ENCODE measurements at places on chromosomes 13 and 19.

DNA sequence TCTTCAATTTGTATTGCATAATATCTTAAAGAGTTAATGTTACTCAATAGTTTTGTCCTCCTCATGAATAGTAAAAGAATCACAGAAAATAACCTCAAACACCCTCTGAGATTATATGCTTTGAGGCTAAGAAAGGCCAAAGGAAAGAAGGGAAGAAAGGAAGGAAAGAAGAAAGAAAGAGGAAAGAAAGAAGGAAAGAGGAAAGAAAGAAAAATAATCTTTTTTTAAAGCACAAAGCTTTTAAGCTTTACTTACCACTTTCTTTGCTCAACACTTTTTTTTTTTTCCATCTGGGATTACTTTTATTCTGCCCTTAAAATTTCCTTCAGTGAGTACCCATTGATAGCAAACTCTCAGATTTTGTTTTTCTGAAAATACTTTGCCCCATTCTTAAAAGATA is 369.1 kb downstream of the FGF9 start:
- DNase-seq: no peak

GRCh38 chr19:47228168-47228936 is 2.6 kb downstream of the BBC3 start:
- DNase-seq: no peak

DNA sequence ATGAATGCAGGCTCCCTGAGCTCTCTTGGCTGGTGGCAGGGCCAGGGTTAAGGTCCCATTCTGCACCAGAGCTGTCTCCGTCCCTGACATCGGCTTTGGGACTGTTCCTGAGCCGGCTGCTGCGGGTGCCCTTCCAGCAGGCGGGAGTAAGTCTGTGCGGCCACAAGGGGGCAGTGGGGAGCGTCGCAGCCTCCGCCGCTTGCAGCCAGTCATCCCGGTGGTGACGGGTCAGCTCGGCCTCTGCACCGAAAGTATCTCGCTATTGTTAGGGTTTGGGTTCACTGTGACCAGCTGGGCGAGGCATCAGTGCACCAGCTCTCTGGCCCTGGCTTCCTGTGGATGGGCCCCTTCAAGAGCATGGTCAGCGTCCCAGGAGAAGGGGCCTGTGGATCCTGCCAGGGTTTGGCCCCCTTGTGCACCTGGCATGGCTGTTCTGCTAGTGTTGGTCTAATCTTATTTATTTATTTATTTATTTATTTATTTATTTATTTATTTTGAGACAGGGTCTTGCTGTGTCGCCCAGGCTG is 15.1 kb downstream of the NDUFB7 start:
- DNase-seq: no peak

DNA sequence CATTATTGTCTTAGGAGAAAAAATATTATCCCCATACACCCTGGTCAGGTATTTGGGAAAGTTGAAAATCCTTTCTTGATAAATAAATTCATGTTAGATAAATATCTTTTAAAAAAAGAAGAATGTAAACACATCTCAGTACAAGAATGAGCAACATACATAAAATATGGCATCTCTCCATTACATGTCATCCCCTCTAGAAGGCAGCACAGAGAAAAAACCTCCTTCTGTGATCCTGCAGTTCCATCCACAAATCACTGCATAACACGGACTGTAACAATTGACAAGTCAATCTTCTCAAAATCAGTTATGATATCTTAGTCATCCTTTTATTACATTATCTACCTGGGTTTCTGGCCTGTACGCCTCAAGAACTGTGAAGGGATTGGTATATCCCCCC is 683.9 kb upstream of the KLHL1 start:
- DNase-seq: no peak

GRCh38 chr19:23351806-23352205 is 43.5 kb downstream of the ZNF91 start:
- DNase-seq: no peak

DNA sequence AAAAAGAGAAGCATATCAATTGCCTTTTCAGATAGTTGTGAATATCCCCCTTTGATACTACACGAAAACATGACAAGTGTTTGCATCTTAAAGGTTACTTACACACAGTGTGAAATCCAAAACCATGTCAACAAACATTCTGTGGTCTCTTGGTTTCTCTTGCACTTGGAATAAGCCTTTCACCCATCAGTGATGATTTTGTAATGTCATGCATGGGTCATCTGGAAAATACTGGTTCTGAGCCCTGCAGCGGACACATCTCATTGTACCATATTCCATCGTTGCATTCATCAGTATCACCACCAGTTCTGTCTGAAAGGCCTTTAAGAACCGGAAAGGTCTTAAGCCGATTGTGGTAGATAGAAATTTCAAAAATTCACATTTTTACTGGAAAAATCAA is 65.4 kb upstream of the SOX1 start:
- no peak for DNase-seq

DNA sequence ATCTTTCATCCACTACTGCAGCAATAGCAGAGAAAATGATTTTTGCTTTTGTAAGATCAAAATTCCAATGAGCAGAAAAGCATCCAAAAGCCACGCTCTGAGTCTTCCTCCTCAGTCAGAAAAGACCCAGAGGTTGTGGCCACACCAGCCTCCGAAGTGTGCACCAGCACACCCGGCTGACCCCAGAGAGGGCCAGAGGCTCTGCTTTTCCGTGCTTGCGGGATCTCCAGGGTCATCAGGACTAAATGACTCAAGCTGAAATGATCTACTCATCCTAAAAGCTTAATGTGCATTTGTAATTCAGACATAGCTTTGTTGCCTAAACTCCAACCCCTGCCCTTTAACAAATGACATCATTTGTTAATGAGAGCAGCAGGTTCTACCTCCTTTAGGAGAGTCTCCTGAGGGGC is 16.5 kb downstream of the RXFP2 start:
- DNase-seq: no peak

DNA sequence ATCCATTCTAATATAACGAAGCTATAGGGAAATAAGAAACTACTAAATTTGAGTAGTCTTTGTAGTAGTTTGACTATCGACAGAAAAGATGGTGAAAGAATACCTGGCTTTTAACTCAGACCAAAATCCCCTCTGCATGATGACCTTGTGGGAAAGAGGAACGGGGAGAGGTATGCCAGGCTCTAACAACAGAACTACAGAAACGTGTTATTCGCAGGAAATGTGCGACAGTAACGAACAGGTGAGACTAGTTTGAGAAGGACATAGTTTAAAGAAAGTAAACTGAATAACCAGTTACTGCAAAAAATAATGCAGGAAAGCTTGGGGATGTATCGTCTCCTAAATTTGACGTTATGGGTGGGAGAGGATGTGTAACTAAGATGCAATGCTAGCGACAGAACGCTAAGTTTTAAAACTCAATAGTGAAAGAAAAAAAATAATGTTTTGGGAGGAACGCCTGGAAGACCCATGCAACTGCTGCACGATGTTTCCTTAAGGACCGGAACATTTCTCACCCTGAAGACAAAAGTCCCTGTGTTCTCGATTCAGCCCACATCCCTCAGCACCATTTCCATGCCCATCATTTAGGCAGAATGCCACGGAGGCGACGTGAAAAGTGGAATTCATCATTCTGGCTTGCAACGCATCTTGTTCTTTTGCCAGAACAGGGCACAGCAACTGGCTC is 1.6 kb upstream of the RAP2A start:
- DNase-seq: no peak

DNA sequence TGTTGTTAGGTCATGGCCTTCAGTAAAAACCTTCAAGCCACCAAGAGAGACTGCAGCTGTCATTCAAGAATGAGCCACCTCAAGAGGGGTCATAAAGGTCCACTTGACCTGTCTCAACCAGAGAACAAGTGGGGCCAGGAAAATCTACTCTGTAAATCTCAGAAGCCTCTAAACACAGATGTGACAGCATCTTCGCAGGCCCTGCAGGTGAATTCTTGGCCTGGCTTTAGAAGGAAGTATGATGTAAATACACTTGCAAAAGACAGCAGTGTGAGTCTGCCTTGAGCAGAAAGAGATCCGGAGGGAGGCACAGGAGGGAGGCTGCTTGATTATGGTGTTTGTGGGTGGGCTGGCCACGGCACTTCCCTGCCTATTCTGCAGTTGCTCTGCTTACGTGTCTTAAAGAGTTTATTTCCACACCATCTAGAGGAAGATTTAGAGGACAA is 1082.9 kb downstream of the UQCRFS1 start:
- no peak for DNase-seq

GRCh38 chr19:51139299-51140014 is 2.6 kb upstream of the SIGLEC7 start:
- DNase-seq: no peak

GRCh38 chr19:1168572-1169410 is 5.3 kb downstream of the SBNO2 start:
- no peak for DNase-seq

- no peak for DNase-seq
Measured at GRCh38 chr13:99626461-99627082, 125.3 kb downstream of the TM9SF2 start.

GRCh38 chr13:103289681-103290080 is 223.5 kb upstream of the SLC10A2 start:
- DNase-seq: no peak

DNA sequence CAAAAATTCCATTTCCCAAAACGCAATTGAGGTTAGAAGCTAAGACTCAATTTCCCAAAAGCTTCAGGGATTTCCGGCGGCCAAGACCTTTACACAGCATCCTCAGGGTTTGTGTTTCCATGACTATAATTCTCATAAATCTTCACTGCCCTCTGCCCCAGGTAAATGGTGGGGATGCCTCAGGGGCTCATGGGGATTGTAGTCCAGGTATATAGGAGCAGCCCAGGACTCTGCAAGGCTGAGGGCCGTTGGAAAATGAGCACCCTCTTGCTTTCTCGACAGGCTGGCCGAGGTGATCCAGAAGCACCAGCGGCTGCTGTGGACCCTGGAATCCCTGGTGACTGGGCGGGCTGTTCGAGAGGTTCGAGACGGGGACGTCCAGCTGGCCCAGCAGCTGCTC is 6.4 kb downstream of the ALDH16A1 start:
- no peak for DNase-seq

GRCh38 chr19:41694196-41694595 is 6.1 kb upstream of the CEACAM7 start:
- no peak for DNase-seq

GRCh38 chr13:23621316-23621645 is 51.1 kb downstream of the TNFRSF19 start:
- DNase-seq: no peak

DNA sequence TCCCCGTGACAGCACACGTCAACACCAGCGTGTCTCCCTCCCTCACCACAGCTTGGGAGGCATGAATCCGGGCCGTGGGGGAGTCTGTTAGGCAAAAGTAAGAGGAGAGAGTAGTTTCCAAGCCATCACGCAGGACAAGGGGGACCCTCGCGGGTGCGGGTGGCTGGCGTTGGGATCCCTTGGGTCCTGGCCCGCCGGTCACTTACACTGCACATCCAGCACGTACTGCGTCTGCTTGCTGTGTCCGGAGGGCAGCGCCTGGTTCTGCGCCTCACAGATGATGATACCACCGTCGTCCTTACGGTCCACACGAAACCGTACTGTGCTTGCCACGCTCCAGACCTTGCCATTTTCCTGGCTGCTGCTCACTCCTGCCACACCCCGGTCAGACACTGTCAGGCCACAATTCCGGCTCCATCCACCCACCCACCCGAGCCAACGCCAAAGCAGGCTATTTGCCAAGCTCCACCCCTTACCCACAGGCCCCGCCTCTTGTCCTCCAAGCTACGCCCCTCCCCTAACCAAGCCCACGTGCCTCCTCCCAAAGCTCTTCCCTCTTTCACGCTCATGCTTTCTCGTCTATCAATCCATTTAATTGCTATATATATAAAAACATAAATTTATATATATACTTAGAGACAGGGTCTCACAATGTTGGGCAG is 6.6 kb upstream of the ZNF428 start:
- DNase-seq: no peak

DNA sequence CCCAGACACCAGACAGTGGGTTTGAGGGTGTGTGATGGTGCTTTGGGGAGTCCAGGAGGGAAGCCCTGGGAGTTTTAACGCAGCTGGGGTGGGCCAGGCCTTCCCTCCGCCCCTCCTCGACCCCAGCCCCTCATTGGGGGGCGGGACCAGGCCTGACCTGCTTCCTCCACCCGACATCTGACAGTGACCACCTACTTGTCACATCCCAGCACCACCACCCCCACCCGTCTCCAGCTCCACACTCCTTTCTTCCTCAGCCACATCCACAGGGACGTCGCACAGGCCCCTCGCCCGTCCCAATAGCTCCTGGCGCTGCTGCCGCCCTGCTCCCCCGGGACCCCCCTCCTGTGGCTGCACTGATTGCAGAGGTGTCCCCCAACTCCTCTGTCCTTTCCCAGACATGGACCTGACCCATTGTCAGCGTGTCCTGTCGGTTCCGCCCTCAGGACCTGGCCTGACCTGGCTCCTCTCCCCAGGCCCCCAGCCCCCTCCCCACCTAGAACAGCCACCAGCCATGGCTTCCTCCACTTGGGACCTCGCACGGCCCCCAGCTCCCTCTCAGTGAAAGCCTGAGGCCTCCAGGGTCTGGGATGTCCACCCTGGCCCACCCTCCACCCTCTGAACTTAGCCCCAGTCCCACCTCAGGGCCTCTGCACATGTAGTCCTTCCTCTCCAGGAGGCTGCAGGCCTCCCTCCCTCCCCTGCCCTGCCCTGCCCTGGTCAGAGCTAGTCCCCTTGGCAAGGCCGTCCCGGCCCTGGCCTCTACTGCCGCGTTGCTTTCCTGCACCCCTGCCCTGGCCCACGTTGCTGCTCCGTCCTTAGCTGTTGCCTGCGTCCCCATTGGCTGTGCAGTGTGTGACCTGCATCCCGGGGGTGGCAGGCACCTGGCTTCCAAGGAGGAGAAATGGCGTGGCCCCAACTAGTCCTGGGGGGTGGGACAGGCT is 30.4 kb downstream of the COMP start:
- no peak for DNase-seq

- no peak for DNase-seq
Measured at GRCh38 chr13:98997738-98998641, 20.1 kb upstream of the DOCK9 start.

GRCh38 chr19:37907735-37908455 is 887 bp downstream of the SIPA1L3 start:
- no peak for DNase-seq

GRCh38 chr13:49814551-49815270 is 22.2 kb upstream of the KPNA3 start:
- DNase-seq: no peak

DNA sequence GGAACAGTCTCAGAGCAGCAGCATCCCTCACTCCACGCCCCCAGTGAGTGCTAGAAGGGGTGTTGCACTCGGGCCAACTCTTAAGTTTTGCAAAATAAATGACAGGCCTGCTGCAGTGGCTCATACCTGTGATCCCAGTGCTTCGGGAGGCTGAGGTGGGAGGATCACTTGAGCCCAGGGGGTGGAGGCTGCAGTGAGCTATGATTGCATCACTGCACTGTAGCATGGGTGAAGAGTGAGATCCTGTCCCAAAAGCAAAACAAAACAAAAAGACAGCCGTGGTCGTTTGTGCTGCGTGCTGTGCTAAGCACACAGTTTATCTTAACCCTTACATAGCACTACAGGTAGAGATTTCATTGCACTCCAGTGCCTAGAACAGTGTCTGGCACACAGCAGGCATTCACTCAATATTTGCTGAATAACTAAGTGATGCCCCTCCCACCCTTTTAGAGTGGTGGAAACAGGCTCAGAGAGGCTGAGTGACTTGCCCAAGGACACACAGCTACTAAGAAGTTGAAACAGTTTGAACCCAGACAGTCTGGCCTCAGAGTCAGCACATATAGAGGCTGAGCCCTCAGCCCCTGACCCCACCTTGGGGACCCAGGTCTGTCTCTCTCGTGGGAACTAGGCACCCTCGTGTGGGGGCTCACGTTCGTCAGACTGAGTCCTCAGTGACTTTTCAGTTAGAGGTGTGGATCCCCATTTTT is 18.3 kb downstream of the KCNC3 start:
- no peak for DNase-seq

GRCh38 chr13:44431150-44431549 is 57.5 kb downstream of the SERP2 start:
- no peak for DNase-seq

Data from cerebellar nuclear complex (tissue), 1 donor.